ENCODE measurements at places on chromosomes 3 and 15.

DNA sequence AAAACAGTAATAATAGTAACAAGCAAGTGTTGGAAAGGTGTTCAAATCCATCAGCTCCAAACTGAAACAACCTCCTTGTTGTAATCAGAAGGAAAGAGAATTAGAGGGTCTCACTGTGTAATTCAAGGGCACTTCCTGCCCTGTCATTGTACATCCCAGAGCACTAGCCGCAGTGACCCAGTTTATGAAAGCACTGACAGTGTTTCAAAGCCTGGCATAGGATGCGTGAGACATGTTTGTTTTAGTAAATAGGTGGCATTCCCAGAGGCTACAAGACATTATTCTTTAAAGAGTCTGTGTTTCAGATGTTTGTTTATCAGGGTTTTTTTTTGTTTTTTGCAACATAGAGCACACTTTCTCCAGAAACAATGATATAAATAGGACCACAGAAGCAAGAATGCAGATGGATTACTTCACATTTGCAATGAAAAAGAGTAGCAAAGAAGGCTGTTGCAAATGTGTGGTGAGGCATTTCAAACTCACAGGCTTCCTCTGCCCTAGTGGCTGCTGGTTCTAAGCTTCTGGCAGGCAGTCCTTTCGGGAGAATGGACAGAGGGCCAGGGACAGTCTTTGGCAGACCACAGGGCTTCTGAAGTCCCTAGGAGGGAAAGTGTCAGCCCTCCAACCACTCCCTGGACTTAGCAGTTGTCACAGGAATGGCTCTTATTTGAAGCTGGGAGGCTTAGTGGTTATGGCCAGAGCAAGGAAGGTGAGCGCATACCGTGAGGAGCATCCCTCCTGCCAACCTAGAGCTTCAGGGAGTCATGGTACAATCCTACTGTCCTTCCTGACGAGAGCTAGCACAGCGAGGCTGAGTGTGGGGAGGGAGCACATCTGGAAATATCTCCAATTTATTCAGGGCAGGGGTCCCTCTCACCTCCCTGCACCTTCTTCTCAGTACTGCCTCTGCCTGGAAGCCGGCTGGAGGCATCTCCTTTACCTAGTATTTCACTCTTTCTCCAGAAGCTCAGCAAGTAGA, 31.4 kb upstream of the TIPARP start:
- DNase-seq, result no peak

- DNase-seq, result no peak
Observed at GRCh38 chr3:103629391-103629790, 1194.6 kb downstream of the ZPLD1 start.

DNA sequence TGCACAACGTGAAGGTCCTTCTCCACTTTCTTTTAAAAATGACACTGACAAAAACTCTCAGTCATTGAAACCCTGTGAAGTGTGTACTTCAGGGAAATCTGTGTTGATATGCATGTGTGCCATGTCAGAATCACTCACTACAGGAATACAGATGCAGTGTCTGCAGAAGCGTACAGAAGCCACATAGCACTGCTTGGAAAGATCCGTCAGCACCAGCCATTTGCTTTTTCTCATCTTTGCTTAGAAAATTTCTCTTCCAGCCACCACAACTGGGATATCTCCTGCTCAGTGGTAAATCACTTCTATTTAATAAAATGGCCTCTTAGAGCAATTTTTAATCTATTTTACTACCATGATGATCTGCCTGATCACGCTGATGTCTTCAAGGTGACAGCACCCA, 91.3 kb upstream of the ARHGEF26 start:
- no peak for DNase-seq

DNA sequence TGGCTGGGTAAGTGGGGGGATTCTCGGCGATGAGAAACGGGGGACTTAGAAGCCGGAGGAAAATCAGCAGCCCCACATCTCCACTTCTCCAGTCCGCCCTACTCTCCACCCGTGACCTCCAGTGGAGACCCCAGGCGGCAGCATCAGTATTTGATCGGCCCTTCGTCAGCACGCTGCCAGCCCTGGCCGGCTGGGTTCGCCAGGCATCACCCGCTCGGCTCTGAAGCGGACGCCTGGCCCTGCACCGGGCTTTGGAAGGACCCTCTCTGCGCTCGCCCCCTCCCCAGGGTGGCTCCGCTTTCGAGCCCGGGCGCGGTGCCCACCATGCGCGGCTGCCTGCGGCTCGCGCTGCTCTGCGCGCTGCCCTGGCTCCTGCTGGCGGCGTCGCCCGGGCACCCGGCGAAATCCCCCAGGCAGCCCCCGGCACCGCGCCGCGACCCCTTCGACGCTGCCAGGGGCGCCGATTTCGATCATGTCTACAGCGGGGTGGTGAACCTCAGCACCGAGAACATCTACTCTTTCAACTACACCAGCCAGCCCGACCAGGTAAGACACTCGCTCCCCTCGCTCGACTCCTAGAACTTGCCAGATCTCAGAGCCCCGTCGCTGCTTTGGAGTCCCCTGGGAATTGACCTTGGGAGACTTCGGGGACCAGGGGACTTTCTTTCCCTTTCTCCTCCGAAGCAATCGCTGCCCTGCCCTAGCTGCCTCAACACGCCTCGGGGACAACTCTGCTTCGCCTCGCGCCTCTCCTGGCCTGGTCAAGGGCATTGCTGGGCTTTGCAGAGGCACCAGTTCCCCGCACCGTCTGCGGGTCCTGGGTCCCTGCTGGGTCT, 561 bp downstream of the SIDT1 start:
- DNase-seq, result peak; percentile 36

- DNase-seq, result no peak
Observed at GRCh38 chr3:127349501-127350171, 61.8 kb upstream of the PRR20G start.
